ENCODE measurements at places on chromosomes 11 and 22. TPM values are rescaled to one million over a fixed set of nuclear protein-coding genes. Genes with fewer than 3 reads are reported as not detected.

P4HA3 gene
- total RNA-seq = 2.2 TPM

GRCh38 chr11:17502630-17503029, 26.0 kb upstream of the ABCC8 start:
- no peak for DNase-seq

DNA sequence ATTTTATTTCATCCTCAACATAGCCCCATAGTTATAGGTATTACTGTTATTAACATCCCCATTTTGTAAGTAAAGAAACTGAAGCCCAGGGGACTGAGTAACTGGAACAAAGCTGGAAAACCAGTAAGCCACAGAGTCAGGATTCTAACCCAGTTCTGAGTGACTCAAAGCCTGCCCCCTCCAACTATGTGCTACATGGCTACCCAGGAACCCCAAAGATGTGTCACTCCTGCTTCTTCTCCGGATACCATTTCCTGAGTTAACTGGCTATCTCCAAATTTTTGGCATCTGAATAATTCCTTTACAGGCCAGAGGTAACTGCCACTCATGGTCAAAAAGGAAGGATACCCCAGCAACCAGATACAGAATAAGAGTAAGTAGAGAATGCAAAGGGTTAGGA, 43.6 kb downstream of the TENM4 start:
- no peak for DNase-seq

- DNase-seq = no peak
Observed at GRCh38 chr11:45026835-45027234, 76.2 kb upstream of the TP53I11 start.

GRCh38 chr22:31973739-31974138, 29.4 kb downstream of the YWHAH start:
- DNase-seq = no peak

All from ovary (tissue), 10 donors.